ENCODE measurements at places on chromosomes 12 and 14.
A peak's percentile ranks its signal among the peaks of the same experiment; 100 is the strongest.

DNA sequence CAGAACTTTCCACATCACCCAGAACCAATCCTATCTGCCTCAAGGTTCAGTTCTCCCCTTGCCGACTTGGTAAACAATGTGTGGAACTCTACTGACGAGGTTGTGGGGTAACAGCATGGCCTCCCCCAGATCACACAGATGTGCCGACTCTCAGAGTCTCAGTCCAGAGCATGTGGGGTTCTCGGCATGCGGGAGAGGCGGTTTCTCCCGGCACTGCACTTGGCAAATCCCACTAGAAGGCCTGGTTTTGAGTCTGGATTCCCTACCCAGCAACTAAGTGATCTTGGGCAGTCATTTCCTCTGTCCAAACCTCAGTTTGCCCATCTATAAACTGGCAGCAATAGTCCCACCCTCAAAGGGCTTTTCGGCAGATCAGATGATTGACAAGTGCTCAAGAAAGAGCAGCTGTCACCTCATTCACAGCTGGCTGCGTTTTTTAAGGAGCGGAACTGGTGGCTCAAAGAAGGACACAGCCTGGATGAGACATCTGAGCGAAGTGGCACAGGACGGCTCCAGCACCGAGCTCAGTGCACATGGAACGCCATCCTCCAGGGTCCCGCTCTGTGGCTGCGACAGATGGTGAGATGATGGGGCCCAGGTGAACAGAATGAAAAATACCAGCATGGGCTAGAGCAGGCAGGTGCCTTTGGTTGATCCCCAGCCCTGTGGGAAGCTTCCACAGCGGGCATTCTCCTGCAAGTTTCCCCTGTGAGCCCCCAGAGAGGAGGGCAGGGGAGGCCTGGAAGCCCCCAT, 7.3 kb downstream of the TESC start:
- DNase-seq: no peak

DNA sequence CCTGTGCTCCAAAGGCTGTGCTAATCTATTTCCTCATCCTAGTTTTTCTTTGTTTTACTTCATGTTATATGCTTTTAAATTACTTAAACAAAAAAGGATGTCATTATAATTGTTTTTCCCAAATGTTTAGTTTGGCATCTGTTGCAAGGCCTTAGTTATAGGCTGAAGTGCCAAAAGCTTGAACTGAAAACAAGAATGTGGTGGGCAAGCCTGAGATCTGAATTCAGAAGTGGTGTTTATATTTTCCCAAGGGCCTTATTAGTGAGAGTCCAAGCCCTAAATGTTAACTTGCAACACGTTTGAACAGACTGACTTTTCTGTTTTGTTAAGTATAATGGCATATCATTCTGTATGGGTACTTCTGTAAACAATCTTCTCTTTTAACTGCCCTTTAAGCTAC, 326.8 kb downstream of the CCDC91 start:
- no peak for DNase-seq

DNA sequence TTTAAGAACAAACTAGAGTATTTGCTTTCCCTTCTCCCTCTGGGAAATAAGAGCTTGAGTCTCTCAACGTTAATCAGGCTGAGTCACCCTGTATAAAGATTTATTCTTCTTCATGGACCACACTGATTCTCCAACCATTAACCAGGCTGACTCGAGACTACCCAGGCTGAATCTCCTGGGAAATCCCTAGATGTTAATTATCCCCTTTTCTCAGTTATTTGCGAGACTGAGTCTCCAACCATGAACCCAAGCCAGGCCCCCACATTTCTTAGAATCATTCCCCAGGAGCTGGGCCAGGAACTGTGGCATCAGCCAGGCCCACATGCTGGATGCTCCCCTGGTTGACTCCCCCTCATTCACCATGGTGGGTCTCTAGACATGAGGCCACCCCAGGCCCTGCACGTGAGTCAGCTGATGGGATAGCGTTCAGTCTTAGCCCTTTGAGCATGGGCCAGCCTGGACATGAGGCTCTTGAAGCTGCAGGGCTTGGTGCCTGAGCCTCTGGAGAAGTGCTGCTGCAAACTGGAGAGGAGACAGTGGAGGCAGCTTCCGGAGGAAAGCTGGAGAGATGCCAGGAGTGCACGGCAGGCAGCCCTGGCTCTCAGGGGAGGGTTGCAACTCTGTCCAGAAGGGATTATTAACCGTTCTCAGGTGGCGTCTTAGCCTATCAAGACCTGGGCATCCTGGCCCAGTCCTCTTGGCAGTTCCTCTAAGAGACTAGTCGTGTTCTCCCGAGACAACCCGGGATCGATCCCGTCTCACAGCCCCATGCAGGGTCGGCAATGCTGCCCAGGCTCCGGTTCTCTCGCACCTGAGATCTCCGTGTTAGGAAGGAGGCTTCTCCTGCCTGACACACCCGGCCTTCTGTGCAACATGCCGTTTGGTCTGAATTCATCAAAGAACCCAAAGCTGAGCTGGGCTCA, 296.6 kb downstream of the ADGRD1 start:
- DNase-seq: no peak

GRCh38 chr14:104800771-104801519, at the start of gene ZBTB42:
Gene ZBTB42 (plus strand): TSS chr14:104801101. CDS start chr14:104801198, 97 bp downstream.
- DNase-seq: peak; percentile 51

DNA sequence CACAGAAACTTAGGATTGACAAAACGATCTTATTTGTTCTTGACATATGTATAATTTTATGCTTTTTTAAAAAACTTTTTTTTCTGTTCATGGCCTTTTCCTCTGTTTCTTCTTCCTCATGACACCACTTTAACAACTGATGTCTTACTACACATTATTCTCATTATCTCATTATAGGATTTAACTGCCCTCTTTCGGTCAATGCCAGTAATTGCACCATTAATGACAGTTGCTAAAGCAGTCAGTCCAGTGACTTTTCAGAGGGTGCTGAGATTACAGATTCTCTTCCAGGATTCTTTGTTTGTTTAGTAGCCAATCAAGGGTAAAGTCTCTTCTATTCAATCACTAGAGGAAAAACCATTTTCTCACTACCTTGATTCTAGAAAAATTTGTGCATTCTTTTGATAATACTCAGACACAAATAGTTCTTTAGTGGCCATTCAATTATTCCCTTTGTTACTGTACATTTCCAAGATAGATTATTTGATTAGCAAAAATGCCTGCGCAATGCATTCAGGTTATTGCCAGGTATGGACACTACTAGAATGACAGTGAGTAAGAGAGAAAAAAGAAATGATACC, 50.1 kb downstream of the KLRG1 start:
- DNase-seq: no peak

DNA sequence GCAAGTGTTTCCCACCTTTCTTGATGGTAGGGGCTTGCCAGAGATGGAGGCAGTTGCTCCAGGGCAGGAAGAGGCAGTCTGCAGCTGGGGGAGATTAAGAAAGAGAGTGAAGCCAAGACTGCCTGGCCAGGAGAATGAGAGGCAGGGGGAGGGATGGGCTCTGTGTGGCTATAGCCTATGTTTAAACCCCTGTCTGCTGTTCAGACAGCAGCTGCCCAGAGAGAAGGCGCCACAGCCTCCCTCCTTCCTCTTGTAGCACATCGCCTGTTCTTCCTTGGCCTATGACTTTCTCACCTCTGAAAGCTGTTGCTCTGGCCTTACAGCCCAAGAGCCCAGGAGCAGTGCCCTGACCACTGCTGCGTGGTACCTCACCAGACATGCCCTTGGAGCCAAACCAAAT, 61.7 kb downstream of the EMP1 start:
- DNase-seq: no peak
